Activated naive CD4-positive, alpha-beta T cell treated with anti-CD3 and anti-CD28 coated beads, Interleukin-2, amount 50 U/mL, for 72 hours (primary cell): ENCODE measurements at places on chromosomes 3 and 15.
A peak's percentile ranks its signal among the peaks of the same experiment; 100 is the strongest.

- no peak for DNase-seq
These were observed 4.8 kb downstream of the PLCB2 start for GRCh38 chr15:40302981-40303380.

DNA sequence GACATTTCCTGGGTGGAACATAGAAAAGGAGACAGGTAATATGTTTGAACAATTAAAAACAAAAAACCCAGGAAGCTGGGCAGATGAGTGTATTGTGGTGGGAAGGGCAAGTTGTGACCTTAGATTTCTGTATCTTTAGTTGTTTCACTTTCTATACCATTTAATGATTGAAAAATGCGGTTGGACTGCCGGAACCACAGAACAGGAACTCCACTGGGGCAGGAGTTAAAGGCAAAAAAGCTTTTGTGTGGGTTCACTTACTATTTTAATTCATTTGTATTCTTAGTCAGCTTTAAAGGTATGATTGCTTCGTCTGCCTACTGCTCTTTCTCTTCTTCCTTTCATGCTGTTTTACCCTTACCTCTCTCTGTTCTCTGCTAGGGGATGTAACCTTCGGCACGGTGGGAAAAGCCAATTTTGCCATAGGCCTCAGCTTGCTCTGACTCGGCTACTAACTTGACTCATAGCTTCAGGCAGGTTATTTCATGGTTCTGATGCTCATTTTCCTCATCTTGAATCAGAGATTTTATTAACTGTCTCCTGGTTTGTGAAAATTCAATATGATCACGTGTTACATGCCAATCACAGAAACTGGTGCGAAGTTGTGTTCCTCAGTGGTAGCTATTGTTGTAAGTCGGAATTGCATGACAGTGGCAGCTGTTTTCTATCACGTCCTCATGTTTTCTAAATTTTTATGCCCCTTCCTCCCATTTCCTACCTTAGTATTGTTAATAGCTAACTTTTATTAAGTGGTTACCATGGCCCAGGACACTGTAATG, 1.6 kb upstream of the MCTP2 start:
- peak; percentile 43 for DNase-seq

- DNase-seq, result no peak
These were observed 23.8 kb downstream of the PLA2G4E start for GRCh38 chr15:41996921-41997592.

DNA sequence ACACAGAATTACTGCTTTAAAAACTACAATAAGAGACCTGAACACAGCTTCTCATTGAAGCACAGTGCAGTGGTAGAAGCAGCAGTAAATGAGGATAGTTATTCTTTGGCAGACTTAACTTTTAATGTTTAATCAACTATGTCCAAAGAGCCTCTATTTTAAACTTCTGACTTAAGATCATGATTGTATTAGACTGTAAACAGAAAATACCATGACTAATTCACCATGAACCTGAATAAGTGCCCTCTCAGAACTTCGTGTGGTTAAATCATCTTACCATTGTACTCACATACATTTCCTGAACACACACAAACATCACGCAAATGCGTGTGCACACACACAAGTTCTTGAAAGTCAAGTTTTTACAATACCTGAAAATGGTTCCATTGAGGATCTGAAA, 13.9 kb downstream of the CEP152 start:
- no peak for DNase-seq

GRCh38 chr3:120302361-120302760, 17.3 kb upstream of the GPR156 start:
- DNase-seq, result no peak

GRCh38 chr15:55823191-55823670, 80.3 kb upstream of the PRTG start:
- no peak for DNase-seq
